ENCODE measurements at places on chromosomes 12 and 14.
A peak's percentile ranks its signal among the peaks of the same experiment; 100 is the strongest.

DNA sequence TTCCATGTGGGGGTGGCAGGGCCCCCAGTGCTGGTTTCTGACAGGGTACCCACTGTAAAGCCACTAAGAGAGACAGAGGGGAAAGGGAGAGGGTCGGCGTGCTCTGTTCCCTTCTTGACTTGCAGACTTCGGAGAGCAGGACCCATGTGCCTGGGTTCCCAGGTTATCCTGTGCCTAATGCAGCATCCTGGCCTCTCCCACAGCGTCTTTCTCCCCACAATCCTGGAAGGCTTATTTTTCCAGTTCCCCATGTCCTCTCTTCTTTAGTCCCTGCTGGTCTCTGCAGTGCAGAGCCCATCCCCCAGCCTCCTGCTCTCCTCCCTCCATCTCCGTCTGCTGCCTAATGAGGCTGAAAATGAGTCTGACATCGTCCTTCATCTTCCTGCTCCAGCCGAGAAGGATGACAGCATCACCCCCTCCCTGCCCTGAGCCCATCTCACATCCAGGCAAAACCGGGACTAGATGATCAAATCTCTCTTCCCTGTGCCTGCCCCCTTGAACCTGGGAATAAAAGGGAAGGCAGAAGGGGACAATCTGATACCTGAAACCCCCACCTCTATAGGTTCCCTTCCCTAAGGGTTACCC lies 15.1 kb downstream of the CALCOCO1 start:
- DNase-seq = no peak

GRCh38 chr12:96073346-96074330 lies 38.3 kb upstream of the LTA4H start:
- DNase-seq = no peak

GRCh38 chr14:65092349-65092748 lies 10.0 kb downstream of the MAX start:
- no peak for DNase-seq

GRCh38 chr12:47164724-47165439 lies 85.1 kb upstream of the AMIGO2 start:
- no peak for DNase-seq

DNA sequence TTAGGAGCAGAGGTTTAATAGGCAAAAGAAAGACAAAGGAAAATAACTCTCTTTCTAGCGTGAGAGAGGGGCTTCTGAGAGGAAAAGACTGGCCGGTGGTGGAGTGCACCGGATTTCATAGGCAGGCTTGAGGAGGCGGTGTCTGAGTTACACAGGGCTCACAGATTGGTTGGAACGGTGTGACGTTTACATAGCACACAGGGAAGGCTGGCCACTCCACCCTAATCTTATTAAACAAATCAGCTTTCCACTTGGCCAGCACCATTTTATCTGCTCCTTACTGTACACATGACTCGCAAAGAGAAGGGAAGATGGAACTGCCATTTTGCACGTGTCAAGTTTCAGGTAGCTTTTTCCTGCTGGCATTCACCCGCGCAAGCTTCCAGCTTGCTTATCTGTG lies 587.7 kb downstream of the RPL10L start:
- no peak for DNase-seq

- DNase-seq = no peak
These were observed 18.7 kb downstream of the GRIN2B start for GRCh38 chr12:13962699-13963098.

GRCh38 chr12:6228535-6229223 lies 28.5 kb downstream of the CD9 start:
- no peak for DNase-seq

GRCh38 chr14:90281261-90281660 lies 24.9 kb downstream of the PSMC1 start:
- no peak for DNase-seq

DNA sequence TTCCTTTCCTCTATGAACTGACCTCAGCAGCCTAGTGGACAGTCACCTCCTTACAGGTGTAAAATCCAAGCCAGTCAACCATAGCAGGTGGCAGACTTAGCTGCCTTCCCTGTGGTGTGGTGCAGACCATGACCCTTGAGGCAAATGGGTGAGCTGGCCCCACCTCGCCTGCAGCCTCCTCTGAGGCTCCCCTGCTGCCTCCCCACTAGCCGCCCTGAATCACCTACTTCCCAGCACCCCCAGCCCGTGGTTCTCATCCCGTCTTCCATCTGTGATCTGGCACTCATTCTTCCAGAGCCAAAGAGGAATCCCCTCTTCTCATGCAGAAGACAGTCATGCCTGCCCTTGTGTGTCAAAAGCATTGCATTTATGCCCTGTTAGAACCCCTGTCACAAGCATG lies 34.4 kb upstream of the TSPAN9 start:
- no peak for DNase-seq

- DNase-seq = no peak
These were observed 19.9 kb downstream of the FUT8 start for GRCh38 chr14:65432361-65432948.

GRCh38 chr12:80472236-80472635 lies 28.2 kb downstream of the PTPRQ start:
- DNase-seq = no peak

GRCh38 chr14:90447720-90448497 lies 51.1 kb downstream of the CALM1 start:
- no peak for DNase-seq

DNA sequence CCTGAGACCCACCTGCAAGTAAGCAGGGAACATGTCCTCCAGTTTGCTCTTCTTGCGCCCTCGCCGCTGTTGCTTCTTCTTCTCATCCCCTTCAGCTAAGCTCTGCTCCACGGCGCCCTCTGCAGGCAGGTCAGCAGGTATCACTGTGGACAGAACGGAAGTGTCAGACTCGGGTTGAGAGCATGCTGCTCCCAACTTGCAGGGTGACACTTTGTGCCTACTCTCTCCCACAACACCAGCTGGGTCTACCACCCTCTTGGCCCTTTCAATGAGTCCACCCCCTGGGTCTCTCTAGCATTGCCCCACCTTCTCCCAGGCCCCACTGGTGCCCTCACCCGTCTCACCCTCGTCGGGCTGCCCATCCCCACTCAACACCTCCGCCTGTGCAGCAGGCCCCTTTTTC lies 16.7 kb downstream of the KMT2D start:
- peak; percentile 75 for DNase-seq

DNA sequence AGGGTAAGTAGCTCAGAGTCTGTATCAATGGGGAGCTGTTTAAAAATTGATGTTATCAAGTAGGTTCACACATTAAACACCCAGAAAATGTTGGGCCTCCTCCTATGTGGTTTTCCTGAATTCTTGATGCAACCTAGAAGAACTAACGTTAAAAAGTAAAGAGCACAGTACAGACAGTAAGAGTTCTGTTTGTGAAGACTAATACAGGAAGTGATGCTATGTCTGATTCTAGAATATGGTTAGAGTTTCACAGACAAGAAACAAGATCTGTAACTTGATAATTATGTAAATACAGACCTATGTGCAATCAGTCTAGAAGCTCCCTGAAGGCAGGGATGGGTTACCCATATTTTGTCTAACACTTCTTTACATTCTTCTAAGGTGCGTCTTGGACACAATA lies 214.9 kb upstream of the BTG1 start:
- DNase-seq = no peak

DNA sequence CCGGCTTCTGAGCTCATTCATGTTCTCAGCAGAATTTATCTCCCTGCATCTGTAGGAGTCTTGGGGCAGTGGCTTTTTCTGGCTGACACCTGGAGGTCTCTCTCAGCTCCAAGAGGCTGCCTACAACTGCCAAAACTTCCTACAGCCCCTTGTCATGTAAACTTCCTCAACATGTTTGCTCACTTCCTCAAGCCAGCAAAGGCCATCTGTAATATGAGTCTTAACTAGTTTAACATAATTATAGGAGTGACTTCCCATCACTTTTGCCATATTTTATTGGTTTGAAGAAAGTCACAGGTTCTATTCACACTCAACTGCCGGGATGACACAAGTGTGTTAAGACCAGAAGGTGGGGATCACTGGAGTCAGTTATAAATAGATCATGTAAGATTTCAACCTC lies 194.0 kb downstream of the VRK1 start:
- DNase-seq = no peak

DNA sequence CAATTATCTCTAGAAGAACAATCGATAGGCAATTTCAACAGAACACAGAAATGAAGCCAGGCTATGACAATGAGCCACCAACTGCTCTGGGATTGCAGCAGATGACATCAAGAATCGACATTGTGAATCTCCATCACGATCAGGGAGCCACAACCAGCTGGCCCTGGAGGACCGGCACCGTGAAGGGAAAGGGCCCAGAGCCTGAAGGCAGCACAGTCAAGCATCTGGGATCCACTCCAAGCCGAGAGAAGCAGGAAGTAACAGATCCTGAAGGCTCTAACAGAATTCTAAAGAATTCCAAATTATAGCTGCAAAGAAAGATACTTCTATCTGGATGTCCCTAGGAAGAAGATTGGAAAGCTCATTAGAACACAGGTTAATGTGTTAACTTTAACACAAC lies 61.0 kb downstream of the LRRC74A start:
- no peak for DNase-seq

DNA sequence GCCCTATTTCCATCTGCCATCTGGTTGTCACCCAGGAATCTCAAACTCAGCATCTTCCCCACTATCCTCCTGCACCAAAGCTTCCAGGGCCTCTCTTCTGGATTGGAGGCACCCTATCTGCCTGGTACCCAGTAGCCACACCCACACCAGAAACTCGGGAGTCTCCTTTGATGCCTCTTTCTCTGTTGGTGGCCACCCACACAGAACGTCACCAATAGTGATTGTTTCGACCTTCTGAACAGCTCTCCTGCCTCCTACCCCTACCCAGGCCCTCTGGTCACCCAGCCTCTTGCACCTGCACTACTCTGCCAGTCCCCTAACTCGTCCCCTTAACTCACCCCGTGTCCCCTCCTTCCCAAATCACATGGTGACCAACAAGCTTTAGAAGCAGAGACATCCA lies 95.0 kb downstream of the IRF2BPL start:
- no peak for DNase-seq

DNA sequence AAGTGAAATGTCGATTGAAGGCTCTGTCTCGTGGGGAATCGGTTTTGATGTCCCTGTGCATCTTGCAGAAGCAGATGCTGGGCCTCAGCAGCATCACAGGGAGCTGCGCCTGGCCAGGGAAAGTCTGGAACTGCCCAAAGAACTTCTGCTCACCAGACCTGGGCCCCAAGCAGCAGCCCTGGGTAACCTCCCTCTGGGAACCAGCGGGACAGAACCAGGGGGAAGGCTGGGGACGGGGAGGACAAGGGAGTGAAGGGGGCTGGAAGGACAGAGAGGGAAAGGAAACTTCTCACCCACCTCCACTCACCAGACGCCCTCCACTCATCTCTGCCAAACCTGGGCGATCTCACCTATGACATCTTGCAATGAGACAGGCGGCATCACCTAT lies 26.8 kb upstream of the C14orf180 start:
- DNase-seq = no peak

DNA sequence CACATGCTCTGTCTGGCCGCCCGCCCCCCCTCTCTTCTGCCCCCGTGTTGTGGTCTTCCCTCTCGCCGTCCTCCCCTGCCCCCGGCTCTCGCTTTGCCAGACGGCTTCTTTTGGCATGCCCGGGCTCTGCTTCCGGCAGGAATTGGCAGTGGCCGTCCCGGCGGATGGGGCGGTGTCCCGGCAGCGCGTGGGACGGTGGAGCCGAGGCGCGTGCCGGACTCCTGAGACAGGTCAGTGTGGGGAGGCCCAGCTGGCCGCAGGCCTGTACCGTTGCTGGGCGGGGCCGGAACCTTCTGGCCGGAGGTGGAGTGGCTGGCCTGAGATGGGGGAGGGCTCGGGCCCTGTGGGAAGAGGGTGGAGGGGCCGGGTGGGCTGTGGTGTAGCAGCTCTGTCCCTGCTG lies 17.1 kb downstream of the KIF26A start:
- no peak for DNase-seq

- DNase-seq = no peak
These were observed 77.9 kb upstream of the SOX5 start for GRCh38 chr12:24027352-24027751.

DNA sequence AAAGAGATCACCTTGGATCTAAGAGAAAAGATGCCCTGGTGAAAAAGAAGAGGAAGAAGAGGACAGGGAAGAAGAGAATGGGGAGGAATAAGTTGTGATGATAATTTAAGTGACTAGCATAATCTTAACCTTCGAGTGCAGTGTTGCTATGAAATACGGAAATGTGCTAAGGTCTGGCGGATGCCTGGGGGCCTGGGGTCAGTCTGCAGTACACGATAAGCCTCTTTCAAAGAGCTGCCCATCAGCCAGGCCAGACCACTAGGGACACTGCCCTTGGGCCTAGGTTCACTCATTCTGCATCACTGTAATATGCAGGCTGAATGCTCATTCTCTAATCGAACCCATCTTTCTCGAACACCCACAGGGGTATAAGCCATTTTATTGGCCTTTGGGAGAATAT lies 83.4 kb downstream of the PLEKHG3 start:
- no peak for DNase-seq

DNA sequence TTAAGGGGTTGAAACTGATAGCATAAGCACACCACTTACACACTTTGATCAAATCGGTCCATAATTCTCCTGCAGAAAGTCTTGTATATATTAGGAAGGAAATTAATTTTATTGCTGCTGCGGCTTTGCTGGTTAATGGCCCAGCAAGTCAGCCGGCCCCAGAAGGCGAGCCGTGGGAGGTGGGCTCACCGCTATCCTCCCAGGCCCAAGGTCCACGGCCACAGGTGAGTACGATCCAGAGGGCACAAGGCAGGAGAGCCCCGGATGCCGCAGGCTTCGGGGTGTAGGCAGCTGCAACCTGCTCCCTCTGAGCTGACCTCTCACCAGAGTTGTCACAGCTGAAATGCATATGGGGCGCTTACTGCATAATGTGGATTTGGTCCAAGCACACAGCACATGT lies 165.7 kb downstream of the TBX5 start:
- no peak for DNase-seq

DNA sequence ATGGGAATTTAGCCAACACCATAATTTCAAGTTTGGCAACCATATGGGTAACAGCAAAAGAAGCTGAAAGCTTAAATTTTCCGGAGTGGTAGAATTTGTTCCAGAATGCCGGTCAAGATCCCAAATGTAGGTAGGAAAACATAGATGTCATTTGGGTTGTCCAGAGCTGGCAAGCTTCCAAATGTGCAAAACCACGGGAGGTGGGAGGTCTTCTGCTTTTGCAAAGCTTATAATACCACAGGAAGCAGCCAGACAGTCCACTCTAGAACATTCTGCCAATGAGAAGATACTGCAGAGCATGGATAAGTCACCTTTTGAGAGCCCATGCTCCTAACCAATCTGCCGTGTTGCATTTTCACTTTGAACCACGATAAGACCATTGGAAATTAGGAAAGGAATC lies 26.4 kb upstream of the BATF start:
- DNase-seq = no peak

DNA sequence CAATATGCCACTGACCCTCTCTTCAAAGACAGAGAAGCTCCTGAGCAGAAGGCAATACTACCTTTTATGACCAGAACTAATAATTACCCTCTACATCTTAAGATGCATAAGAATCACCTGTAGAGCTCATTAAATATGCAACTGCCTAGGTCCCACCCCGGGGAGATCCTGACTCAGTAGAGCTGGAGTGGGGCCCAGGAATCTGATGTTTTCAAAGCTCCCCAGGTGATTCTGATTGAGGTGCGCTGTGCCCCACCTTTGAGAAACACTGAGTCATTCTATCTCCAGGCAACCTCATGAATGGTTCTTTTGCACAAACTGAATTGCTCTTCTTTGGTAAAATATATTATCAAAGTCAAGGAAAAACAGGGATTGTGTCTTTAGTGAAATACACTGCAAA lies 149.3 kb upstream of the BMP4 start:
- DNase-seq = no peak

Data from activated CD4-positive, CD25-positive, alpha-beta regulatory T cell treated with anti-CD3 and anti-CD28 coated beads, Interleukin-2, amount 50 U/mL, for 72 hours (primary cell).